Sciatic nerve (tissue), 2 donors: ENCODE measurements at places on chromosomes 2 and 18.

- DNase-seq = no peak
Observed at GRCh38 chr2:101714118-101714517, 16.6 kb downstream of the MAP4K4 start.

- no peak for DNase-seq
Observed at GRCh38 chr2:204255526-204255925, 289.7 kb upstream of the PARD3B start.

- DNase-seq = peak; percentile 23
Observed at GRCh38 chr2:70939839-70940580, 4.3 kb downstream of the ATP6V1B1 start.

DNA sequence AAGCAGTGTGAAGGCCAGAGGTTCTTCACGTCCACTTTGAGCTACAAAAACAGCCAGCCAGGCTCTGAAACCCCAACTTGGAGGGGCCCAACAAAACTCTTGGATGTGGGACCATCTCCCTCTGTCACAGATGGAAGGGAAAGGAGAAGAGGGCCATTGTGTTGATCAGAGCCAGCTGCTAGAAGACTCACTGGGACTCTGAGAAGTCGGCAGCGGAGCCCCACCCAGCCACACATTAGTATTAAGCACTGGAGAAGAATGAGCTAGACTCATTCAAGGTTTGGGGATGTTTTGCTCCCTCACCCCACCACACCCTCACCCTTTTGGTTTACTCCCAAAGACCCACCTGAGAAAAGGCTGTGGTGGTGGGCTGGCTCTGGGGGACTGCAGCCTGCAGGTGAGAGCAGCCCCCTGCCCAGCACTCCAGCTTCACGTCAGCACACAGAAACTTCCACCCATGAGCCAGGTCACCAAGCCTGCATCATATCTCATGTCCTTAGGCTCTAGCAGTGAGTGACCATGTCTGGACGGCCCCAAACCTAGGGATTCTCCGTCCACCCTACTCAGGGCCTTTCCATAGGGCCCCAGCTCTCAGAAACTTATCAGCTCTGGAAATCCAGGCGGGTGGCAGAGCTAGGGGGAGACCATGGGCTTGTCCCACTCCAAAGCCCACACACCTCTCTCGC is 12.6 kb downstream of the TEX51 start:
- DNase-seq = no peak

- no peak for DNase-seq
Observed at GRCh38 chr18:75209951-75210258, 692 bp upstream of the TSHZ1 start.

- peak; percentile 43 for DNase-seq
Observed at GRCh38 chr2:85787981-85788340, 34.2 kb downstream of the ATOH8 start.

DNA sequence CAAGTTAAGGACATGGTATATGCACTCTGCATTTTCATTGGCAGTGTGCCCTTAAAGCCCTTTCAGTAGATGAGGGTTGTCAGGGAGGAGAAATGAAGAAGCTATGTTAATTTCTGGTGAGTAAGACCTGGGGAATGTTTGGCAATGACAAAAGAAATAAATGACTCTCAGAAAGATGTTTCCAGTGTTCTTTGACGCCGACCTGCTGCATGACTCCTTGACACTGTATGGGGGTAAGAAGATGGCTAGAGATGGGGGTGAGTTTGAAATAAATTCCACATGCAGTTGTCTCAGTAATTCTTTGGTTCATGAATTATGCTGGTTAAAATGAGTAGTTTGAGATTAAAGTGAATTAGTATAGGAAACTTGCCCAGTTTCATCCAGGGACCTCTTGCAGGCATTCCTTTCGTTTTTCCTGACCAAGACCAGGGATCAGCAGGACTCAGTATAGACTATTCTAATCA is 5.9 kb downstream of the CCDC121 start:
- no peak for DNase-seq

GRCh38 chr2:1147873-1148612 is 197.4 kb downstream of the SNTG2 start:
- no peak for DNase-seq

DNA sequence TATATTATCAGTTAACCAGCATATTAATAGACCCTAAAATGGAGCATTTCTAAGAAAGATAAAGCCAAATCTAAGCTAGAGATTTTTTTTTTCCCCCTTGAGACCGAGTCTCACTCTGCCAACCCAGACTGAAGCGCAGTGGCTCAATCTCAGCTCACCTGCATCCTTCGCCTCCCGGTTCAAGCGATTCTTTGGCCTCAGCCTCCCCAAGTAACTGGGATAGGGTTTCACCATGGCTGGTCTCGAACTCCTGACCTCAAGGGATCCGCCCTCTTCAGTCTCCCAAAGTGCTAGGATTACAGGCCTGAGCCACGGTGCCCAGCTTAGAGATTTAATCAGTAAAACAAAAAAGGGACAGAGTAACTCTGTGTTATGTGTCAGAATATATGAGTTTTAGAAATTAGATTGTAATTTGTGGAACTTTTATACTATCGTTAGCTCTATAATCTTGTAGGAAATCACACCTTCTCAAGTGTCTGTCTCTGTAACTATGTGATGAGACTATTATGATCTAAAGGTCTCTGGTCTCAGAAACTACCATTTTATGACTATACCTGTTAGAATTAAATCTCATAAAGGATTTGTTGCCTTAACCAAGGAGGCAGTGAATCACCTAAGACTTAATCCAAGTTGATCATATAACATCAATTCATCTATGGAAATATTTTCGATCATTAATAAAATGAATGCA is 34.0 kb downstream of the YWHAQ start:
- DNase-seq = no peak

DNA sequence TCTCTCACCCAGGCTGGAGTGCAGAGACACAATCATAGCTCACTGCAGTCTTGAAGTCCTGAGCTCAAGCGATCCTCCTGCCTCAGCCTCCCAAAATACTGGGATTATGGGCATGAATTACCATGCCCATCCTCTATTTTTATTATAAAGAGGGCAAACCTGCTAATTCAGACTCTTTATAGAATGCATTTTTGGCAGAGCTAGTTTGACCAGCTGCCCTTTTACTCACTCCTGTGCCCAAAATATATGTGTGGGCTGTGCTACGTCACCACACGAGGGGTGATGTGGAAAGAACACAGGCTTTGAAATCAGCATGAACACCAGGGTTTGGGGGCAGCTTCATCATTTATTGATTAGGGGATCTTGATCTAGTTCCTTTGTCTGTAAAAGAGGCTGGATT is 137.8 kb downstream of the CLIP4 start:
- no peak for DNase-seq

GRCh38 chr2:134282629-134283400 is 28.9 kb downstream of the MGAT5 start:
- DNase-seq = no peak

- peak; percentile 77 for DNase-seq
Observed at GRCh38 chr2:219175928-219176817, 552 bp downstream of the CNPPD1 start.

DNA sequence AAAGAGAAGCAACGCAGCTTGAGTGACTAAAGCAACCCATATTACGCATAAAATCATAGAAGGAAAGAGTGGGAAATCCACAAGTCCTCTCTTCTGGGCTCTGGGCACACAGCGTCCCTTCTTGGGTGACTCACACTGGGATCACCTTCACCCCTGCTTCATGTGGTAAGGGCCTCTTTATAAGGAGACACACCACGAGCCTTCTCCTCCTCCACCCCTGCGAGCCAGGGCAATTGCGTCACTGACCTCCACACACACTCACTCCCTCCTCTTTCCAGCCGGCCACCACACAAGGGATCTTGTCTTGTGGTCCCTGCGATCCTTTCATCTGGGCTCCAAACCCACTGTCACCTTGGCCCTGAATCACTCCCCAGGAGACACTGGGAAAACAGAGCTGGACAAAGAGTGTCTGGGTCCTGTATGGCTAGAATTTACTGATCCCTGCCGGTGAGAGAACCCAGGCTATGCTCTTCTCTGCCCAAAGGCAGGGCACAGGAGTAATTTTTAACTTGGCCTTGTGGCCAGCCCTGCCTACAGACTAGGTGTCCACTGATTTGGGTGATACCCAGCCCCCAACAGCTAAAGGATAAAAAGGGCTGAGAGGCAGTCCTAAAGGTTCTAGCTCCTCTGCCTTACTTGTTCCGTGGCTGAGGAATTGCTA is 35.3 kb downstream of the NHEJ1 start:
- no peak for DNase-seq

- DNase-seq = no peak
Observed at GRCh38 chr2:163887182-163887581, 151.4 kb upstream of the FIGN start.

DNA sequence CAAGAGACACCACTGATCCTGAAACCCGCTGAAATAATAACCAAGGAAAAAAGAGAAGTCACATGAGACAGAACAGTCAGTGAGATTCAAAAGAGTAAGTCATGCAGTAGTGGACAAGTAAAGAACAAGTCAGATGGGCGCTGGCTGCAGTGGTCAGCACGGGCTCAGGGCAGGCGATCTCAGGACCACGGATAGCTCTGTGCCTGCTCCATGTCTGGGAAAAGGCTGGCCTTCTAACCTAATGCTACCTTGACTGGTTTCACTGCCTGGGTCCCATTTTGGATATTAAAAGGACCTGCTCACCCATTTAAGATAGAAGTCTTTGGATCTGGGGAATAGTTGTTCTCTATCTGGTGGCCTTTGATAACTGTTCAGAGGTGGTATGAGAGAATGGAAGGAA is 61.7 kb upstream of the LCLAT1 start:
- no peak for DNase-seq

- DNase-seq = no peak
Observed at GRCh38 chr2:30089171-30089570, 57.6 kb upstream of the YPEL5 start.
